ENCODE measurements at places on chromosomes 2 and 18.

- no peak for DNase-seq
Observed at GRCh38 chr2:46846536-46846935, 69.1 kb downstream of the MCFD2 start.

GRCh38 chr2:33375054-33375453 is 101.4 kb upstream of the RASGRP3 start:
- DNase-seq: no peak

DNA sequence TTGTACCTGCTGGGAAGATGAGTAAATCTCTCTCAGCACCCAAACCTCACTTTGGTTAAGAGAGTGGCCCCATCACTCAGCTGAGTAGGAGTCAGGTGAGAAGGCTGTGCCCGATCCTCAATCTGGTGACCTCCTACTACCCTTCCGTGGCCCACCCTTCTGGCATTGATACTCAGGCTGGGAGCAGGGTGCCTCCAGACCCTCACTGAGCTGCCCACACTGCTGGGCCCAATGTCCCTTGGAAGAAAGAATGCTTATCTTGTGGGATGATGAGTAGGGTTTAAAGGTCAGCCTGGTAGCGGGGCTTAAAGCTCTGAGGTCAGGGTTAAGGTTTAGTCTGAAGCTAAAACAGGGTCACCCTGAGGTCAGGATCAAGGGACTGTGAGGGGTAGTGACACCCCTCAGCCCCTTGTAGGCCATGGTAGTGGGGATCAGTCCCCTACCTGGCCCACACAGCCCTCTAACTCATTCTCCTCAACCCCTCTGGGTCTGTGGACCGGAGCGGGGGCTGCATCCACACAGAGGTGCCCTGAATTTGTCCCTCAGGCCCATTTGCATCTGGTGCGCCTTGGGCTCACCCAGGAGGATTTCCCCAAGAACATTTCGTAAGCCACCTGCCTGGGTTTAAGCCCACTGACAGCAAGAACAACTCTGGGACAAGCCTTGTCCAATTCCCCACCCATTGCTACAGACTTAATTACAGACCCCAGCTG is 123.8 kb downstream of the CYP26B1 start:
- no peak for DNase-seq

- DNase-seq: peak; percentile 11
Observed at GRCh38 chr2:71706121-71706520, 252.8 kb downstream of the DYSF start.

DNA sequence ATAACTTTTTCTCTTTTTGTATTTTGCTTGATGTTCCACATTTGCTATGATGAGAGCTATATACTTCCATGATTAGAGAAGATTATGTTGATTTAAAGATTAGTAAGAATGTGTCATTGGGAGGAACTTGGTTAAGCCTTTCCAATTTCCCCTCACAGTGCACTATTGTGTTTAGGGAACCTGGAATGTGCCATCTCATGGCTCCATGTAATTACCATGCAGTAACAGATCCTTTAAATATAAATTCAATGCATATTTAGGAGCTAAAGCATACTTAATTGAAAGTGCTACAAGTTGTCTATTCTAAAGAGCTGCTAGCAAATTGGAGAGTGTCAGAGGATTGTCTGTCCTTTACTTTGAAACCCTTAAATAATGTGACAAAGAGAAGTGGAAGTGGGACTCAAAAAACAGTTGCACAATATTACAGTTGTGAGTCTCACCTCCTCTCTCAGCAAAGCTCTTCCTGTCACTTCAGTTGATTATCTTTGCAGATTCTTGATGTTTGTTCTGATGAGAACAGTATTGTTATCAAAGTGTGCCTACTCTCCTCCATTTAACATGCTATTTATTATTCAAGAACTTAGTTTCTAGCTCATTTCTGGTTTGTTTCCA is 1162.7 kb upstream of the ZEB2 start:
- DNase-seq: no peak

DNA sequence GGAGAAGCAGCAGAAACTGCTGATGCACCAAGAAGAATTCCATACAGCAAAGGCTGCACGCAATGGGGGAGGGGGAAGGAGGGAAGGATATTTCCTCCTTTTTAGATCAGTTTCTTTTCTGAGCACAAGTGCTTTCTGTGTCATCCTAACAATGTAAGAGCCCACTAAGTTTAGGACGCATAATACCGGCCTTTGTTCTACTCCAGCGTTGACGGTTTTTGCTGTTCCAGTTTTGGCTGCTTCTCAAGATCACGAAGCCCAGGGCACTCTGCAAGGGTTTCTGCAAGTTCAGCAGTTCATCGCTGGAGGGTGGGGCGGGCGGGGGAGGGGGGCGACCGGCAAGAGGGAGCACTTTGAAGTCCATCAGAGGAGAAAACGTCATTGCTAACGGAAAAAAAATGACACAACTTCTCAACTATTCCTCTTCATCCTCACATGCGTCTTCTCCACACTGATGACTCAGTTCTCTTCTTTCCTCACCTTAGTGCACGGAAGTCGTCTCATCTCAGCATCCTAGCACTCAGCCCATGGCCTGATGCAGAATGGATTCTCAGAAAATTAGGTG is 8.7 kb downstream of the FAM178B start:
- no peak for DNase-seq

DNA sequence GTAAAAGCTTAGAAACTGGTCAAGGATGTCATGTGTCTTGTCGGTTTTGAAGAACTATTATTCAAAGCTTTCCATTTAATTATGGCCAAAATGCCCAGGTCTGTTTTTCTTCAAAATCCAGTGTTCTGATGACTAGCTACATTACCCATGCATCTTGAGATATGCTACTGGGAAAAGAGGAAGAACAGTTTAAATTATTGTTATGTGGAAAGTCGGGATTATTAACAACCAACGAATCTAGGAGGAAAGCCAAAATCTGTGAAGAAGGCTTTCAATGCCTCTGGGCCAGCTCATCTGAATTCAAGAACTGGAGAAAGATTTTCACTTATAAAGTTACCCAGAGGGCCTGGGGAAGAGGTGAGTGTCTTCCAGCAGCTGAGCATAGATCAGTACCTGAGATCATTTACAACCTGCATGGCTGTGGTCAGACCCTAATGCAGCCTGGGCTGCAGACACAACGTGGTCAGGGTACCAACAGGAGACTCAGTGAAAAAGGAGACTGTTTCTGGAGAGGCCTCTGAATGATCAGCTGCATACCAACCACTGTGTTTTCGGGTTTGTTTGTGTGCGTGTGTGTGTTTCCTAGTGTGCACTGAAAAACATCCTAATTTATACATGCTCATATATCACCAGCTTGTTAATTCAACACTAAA is 308.5 kb downstream of the NRXN1 start:
- DNase-seq: no peak

DNA sequence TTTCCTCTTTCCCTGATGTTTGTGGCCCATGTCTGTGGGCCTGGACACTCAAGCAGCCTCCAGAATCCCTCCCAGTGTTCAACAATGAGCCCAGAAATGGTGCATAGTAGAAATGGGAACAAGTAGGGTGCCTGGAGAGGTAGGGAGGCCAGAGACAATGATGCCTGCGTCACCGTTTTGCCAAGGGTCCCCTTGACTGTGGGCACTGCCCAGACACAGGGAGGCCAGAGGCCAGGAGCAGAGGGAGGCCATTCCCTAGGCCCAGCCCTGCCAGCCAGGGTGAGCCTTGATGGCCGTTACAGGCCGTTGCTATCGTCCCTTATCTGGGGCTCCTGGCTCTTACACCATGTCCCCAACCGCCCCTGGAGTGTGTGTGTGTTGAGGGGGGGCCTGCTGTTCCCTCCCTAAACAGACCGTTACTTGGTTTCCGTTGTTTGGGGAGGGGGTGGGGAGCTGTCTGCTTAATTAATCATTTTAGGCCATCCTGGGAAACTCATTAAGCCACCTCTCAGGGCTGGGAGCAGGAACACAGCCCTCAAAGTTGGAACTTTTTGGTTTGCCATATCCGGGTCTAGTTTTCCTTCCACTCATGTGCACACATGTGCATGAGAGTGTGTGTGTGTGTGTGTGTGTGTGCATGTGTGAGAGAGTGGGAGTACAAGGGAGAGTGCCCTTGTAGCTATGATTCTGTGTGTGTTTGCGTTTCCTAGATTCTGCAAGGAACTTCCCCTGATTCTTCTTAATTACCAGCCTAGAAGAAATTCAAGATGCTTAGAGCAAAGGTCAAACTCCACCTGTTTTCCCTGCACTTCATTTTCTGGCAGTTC is 135.2 kb upstream of the HAAO start:
- peak; percentile 42 for DNase-seq

- DNase-seq: peak; percentile 87
Observed at GRCh38 chr2:218961651-218962570, 2.4 kb downstream of the CDK5R2 start.

DNA sequence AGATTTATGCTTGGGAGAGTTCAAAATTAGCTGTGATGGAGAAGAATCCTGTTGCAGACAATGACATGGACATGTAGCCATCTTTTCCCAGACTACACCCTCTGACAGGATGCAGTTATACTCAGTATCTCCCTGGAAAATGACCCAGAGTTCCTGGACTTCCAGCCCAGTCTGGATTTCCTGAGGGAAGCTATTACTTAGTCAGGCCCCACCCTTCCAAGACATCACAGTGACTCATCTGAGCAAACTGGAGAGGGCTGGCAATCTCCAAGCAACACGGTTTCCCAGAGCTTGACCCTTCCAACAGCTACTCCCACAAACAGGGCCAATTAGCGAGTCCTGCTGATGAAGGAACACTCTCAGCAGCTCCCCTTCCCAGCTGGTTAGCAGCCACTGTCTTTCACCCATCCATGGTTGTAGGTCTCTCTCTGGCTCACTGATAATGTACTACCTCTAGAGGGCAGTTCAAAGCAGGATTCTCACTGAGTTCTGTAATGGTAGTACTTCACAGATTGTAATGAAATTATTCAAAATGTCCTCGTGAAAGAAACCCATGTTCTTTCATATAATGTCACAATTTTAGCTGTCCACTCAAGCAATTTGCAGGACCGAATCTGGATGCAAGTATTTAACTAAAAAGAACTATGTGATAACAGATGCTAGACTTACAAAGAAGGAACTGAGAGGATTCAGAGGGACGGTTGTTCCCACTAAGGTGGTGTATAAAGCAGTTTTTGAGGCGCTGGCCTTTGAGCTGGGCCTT is 110.2 kb downstream of the MDH1 start:
- DNase-seq: peak; percentile 81

- DNase-seq: no peak
Observed at GRCh38 chr2:26679867-26680266, 12.7 kb upstream of the KCNK3 start.

GRCh38 chr18:79524181-79525078 is 128.7 kb downstream of the NFATC1 start:
- no peak for DNase-seq

- no peak for DNase-seq
Observed at GRCh38 chr2:100820273-100820522, 259 bp downstream of the NPAS2 start.

DNA sequence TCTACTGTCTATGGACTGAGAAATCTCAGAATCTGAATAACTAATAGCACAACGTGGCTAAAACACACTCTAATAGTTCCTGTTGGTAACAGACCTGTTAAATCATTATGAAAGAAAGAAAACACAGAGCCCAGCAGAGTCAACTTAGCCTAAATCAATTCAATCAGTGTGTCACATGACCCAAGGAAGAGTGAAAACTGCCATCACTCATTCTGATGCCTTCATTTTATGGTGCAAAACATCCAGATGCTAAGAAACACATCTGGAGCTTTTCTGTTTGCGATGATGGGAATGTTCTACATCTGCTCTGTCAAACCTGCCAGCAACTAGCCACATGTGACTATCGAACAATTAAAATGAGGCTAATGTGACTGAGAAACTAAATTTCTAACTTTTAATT is 295.7 kb upstream of the TRIB2 start:
- no peak for DNase-seq
